ENCODE measurements at places on chromosomes 7 and 10.

DNA sequence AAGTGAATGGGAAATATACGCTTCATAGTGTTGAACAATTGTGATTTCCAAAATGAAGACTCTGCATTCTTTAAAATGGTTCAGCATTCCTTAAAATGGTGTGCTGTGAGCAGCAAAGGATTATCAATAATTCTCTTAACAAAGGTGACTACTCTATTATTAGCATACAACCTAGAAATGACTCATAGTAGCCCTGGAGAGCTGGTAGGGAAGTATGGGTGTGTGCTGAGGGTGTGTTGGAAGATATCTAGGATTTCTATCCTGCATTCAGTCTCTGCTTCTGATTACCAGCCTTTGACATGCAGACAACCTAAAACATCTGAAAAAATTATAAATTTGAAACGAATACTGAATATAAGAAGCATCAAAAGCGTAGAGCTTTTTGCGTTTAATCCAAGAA lies 72.5 kb downstream of the SEMA3D start:
- peak; percentile 22 for DNase-seq

- no peak for DNase-seq
Measured at GRCh38 chr10:107616463-107617410, 452.2 kb upstream of the SORCS1 start.

DNA sequence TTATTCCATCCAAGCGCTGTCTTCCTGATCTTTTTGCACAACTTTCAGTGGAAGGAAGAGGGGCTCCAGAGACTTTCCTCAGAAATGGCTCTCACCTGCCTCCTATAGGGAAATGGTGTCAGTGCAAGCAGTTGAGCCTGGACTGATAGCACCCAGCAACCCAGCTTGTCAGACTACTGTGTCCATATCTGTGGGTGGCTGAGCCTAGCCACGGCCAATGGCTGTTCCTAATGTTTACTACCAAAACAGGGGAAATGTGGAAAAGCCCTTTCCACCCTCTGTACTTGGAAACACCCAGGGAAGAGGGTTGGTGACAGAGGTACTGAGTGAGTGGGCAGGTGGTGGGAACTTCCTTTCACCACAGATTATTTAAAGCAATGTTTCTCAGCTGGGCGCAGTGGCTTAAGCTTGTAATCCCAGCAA lies 4.3 kb upstream of the YKT6 start:
- DNase-seq = peak; percentile 47

DNA sequence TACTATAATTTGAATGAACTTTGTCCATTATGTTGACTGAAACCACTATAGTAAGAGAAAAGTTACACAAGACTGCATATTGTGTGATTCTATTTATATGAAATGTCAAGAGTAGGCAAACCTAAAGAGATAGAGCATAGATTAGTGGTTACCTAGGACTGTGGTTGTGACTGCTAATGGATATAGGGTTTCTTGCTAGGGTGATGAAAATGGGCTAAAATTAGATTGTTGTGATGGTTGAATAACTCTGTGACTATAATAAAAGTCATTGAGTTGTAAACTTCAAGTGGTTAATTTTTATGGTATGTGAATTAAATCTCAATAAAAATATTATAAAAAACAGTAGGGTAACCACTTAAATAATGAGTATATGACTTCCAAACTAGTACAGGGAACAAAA lies 142.9 kb upstream of the AHR start:
- no peak for DNase-seq

- DNase-seq = no peak
Measured at GRCh38 chr7:128270826-128271272, 29.8 kb downstream of the LEP start.
